Omental fat pad (tissue), 4 donors: ENCODE measurements at places on chromosomes 3 and 15. TPM values are rescaled to one million over a fixed set of nuclear protein-coding genes. Genes with fewer than 3 reads are reported as not detected.

DNA sequence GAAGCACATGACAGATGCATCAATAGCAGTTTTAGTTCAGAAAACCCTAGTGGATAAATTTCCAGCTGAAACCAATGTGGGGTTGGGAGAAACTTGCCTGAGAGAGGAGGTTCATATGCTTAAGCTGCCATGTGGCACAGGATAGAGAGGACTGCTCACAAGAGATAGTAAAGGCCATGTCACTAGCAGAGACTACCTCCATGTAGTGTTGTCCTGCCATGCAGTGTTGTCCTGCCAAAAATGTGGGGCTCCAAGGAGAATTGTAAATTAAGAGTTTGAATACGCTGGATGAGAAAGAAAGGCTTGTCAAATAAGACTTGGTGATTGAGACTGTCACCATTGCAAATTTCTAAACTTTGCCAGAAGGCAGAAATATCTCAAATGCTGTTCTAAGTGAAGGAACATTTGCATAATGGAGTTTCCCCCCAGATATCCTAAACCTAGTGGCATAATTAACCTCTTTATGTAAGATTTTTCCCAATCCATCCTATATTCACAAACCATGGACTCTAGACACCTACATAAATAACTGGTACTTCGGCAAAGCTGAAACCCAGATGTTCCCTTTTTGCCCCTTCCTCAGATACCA, 938.3 kb upstream of the ALCAM start:
- DNase-seq = no peak

DNA sequence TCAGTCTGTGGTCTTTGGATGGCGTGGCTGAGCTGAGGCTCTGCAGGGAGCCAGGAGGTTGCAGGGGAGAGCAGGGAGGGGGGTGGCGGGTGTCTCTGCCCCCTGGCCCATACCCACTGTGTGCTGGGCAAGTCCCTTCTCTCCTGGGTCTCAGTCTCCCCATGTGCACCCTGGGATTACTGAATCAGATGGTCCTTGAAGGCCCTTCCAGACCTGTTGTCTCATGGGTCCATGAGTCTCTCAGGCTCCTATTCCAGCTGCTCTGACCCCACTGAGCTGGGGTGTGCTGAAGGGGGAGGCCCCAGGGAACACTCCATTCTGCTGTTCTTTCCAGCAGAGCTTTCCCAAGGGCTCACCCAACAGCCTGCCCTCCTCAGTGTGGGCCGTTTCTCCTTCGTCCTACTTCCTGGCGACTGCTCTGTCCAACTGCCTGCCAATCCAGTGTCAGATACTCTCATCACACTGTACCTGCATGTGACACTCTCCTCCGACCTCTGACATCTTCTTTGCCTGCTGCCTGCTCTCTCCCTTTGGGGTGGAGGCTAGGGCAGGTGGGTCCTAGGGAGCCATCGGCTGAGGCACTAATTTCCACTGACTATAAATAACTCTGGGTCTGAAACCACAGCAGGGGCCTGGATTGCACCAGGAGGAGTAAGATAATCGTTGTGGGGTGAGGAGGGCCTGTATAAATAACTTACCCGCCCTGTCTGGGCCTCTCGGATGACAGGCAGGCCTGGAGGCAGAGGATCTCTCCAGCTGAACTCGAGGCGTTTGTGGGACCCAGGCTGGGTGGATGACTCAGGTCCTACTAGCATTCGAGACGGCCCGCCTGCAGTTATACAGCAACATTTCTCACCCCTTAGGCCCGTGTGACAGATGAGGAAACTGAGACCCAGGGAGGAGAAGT, 67.1 kb downstream of the ATP2B2 start:
- DNase-seq = no peak

DNA sequence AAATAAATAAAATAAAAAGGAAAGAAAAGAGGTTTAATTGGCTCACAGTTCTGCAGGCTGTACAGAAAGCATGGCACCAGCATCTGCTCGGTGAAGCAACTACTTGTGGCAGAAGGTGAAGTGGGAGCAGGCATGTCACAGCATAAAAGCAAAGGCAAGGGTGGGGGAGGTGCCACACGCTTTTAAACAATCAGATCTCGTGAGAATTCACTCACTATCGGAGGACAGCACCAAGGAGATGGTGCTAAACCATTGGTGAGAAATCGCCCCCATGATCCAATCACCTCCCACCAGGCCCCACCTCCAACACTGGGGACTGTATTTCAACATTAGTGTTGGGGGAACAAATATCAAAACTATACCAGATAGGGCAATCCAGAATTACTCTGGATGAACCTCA, 15.3 kb downstream of the SCG3 start:
- DNase-seq = no peak

DNA sequence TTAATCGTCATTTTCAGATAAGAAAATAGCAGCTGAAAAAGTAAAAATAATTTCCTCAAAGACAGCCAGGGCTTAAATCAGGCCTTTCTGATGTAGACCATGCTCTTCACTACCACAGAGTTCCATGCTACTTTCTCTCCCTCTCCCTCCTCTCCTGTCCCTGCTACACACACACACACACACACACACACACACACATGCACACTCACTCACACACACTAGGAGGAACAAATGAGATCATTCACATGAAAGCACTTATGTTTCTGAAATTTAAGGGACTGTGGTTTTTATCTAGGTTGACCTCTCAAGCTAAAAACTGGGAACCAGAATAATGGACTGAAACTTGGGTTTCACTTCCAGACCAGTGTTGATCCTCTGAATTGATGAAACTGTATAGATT, 4.1 kb upstream of the PSMA4 start:
- no peak for DNase-seq

DNA sequence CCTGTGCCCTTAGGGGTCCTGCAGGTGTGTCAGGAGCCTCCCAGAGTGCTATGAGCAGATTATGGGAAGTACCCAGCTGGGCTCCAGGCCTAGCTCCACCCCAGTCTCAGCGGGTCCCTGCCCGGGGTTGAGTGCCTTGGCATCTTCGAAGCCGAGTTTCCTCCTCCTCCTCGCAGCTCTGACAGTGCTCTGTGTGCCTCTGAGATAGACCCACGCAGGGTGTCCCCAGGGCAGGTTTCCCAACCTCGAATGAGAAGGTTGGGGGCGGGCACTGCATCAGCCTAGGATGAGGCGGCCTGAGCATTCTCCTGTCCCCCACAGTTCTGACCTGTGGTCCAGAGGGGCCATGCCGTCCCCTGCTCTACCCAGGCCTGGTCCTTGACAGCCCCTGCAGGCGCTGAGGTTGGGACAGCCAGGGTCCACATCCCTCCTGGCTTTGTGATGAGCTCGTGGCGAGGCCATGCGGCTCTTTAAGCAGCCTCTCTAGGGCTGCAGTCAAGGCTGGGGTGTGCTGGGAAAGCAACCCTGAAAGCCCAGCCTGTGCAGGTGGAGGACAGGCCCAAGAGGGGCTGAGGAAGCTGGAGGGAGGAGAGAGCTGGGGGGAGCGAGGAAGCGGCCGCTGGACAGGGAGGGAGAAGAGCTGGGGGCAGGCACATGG, 20.2 kb upstream of the SKOR1 start:
- DNase-seq = no peak

DNA sequence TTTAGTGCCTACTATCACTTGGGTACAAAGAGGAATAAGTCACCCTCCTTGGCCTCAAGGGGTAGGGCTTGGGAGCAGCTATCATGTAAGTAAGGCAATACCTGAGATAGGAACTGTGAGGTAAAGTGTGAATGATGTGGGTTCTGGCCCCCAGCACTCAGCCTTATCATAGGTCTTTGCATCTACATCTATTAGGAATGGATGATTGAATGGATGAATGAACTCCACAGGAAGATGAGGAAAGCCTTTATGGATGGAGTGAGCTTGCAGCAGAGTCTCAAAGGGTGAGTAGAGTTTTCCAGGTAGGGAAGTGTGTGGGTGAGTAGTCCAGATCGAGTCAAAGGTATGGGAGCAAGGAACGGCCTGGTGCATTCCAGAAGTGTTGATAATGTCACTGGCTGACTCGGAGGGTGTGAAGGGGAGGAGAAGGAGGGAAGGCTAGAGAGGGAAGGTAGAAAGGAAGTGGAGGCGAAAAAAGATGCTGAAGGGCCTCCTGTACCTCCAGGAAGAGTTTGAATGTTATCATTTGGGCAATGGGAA, 13.1 kb upstream of the ABHD2 start:
- DNase-seq = no peak

DNA sequence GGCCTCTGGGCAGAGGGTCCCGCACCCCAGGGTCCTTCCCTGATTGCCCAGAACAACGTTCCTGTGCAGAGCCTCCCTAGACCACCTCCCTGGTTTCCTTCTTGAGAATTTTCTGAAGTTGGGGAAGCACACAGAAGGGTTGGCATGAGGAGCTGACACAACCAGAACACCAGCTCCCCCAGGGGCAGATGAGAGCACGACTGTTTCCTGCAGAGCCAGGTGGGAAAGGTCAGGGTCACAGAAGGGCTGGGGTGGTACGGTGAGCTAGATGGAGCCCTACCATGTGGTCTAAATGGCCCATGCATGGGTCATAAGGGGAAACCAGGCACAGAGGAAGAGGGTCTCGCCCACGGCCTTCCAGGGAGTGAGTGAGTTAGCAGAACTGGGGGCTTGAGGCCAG, 10.4 kb downstream of the PPCDC start:
- DNase-seq = no peak

DNA sequence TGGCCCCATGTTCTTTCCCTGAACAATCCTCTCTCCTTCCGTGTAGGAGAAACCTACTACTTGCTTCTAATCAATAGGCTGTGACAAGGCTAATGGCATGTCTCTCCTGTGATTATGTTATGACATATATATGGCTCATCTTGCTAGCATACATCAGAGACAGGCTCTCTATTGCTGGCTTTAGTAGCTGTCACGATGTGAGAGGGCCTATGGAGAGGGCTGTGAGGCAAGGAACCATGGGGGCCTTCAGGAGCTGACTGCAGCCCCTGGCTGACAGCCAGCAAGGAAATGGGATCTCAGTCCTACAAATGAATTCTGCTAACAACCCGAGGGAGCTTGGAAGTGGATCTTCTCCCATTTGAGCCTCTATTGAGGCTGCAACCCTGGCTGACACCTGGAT, 96.3 kb downstream of the EOMES start:
- no peak for DNase-seq

Gene PP2D1
- total RNA-seq = not detected

GRCh38 chr3:185733980-185734724, 90.7 kb downstream of the IGF2BP2 start:
- no peak for DNase-seq

- no peak for DNase-seq
Measured at GRCh38 chr3:130093741-130094391, 12.2 kb downstream of the ALG1L2 start.

DNA sequence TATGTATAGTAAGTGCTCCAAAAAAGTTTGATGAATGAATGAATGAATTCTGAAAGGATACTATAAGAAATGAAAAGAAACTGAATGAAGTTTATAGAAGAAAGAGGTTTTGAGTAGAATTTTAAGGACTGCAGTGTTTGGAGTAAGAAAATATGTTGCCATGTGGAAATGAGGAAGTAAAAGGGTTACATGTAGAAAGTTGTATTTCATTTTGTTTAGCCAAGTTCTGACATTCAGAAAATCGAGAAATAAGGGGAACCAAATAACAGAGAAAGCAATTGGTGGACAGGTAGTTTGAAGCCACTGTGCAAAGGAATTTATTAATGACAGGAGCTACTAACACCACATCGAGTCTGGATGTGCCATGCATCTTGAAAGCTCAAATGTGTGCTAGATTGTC, 200.7 kb downstream of the SATB1 start:
- DNase-seq = no peak

Gene CFAP92
- total RNA-seq = 1.1 TPM

DNA sequence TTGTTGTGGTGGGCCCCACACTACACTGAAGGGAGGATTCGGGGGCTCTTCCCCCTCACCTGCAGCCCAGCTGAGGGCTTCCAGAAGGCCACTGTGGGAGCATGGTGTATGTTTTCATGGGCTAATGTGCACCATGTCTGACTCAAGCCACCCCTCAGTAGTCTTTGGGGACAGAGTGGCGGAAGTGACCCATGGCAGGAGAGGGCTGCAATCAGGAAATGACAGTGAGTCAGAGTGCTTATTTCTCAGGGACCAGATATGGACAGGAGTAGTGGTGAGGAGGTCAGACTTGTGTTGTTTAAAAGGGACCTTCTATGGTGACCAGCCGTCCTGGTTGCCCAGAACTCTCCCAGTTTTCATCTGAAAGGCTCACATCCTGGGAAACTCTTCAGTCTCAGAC, 32.8 kb upstream of the SLC9A9 start:
- no peak for DNase-seq

Gene GABRR3
- not detected for total RNA-seq

DNA sequence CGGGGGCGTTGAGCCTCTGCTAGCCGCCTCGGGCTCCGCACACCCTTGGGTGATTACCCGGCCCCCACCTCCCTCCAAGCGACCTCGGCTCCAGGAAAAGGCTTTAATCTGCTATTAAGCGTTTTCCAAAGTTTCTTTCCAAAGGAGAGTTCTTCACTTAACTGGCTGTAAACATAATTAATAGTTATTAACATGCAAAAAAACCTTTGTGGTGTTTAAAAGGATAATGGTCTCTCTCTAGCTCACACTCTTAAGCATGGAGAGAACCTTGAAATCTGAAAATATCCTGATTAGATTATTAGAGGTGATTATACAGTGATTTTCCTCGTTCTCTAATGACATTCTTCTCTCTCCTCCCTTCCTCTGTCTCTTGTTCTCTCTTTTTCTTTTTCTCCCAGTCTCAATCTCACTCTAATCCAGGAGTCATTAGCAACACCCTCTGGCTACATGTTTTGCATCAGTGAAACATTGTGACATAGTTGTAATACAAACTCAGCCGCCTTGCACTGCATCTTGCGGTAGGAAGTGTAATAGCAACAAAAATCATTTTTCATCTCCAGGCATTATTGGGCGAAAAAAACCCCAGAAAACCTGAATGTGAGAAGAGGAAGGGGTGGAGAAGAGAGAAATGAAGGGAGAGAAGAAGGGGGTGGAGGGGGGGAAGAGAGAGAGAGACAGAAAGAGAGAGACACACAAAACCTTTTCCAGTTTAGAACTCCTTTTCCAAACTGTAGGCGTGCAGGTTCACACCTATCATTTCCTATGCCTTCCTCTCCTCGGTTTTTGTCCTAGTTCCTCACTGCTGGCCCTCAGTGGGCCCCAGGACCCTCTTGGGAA, 24.4 kb downstream of the NR2F2 start:
- DNase-seq = no peak

- DNase-seq = no peak
Measured at GRCh38 chr3:190911382-190911781, 48.9 kb upstream of the GMNC start.

- no peak for DNase-seq
Measured at GRCh38 chr3:46085421-46086082, 58.3 kb upstream of the XCR1 start.

DNA sequence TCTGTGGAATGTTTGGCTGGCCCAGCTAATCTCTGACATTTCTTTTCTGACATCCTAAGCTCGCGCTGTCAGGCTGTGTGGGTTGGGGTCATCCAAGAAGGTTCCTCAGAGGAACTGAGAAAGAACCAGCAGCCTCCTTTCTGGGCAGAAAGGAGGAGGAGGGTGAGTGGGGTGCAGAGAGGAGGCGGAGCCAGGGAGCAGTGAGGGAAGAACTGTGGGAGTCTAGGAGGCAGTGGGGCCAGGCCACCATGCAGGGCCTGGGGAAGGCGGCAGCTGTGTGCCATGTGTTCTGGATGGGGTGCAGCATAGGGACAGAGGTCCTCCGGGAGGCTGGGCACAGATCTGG, 5.3 kb downstream of the SEMA7A start:
- DNase-seq = no peak

GRCh38 chr3:43537225-43537624, 84.6 kb downstream of the ANO10 start:
- DNase-seq = no peak
